ENCODE measurements at places on chromosomes 5 and 9. TPM values are rescaled to one million over a fixed set of nuclear protein-coding genes. Genes with fewer than 3 reads are reported as not detected.

PCDHB9 gene
- not detected for total RNA-seq

DDX4 gene
- 0.50 TPM for total RNA-seq

CBY3 gene
- total RNA-seq: 0.35 TPM

SLC31A2 gene
- 2.5 TPM for total RNA-seq

SPTLC1 gene
- 51.2 TPM for total RNA-seq

RPS14 gene
- 2,478 TPM for total RNA-seq

PCA3 gene
- total RNA-seq: not detected

ANKS6 gene
- total RNA-seq: 5.9 TPM

SPINK13 gene
- total RNA-seq: not detected

ST8SIA4 gene
- 35.5 TPM for total RNA-seq

PRDM9 gene
- total RNA-seq: not detected

PCDHGA2 gene
- total RNA-seq: not detected

CCDC192 gene
- total RNA-seq: not detected

S1PR3 gene
- total RNA-seq: 0.15 TPM

FRRS1L gene
- not detected for total RNA-seq

INSL4 gene
- not detected for total RNA-seq

PGM5 gene
- total RNA-seq: not detected

CCDC152 gene
- total RNA-seq: 4.8 TPM

THG1L gene
- total RNA-seq: 13.9 TPM

FBXW11 gene
- total RNA-seq: 27.3 TPM

CDK5RAP2 gene
- 105 TPM for total RNA-seq

NOXA1 gene
- total RNA-seq: 1.1 TPM

C5orf34 gene
- 11.0 TPM for total RNA-seq

CTSV gene
- total RNA-seq: 0.46 TPM

CATSPER3 gene
- total RNA-seq: 1.2 TPM

PRR7 gene
- total RNA-seq: 5.3 TPM

PCDHGB4 gene
- total RNA-seq: not detected

BTNL3 gene
- total RNA-seq: not detected

GMCL2 gene
- total RNA-seq: not detected

ADGRD2 gene
- total RNA-seq: not detected

ATP10B gene
- not detected for total RNA-seq

CD274 gene
- 10.5 TPM for total RNA-seq

Measured in activated CD4-positive, alpha-beta T cell treated with anti-CD3 and anti-CD28 coated beads, Interleukin-2, amount 10 ng/mL, durations not matched to agents 7 days and 5 days (primary cell).